GM10248 (cell line): ENCODE measurements at places on chromosomes 2 and 18.

- DNase-seq, result no peak
Observed at GRCh38 chr18:9403795-9404564, 69.4 kb downstream of the TWSG1 start.

DNA sequence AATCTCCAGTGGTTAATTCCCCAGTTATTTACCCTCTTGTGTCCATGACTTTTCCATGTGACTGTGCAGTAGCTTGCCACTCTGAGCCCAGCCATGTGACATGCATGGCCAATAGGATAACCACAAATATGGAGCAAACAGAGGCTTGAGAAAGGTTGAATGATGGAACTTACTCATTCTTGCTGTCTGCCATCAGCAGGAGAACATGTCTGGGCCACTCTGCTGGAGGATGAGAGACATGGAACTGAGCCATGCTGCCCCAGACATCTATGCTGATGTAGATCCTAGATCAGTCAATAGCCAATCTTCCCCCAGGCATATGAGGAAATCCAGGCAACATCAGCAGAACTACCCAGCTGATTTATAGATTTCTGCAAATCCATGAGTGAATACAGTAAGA, 992.3 kb upstream of the FANCL start:
- no peak for DNase-seq

DNA sequence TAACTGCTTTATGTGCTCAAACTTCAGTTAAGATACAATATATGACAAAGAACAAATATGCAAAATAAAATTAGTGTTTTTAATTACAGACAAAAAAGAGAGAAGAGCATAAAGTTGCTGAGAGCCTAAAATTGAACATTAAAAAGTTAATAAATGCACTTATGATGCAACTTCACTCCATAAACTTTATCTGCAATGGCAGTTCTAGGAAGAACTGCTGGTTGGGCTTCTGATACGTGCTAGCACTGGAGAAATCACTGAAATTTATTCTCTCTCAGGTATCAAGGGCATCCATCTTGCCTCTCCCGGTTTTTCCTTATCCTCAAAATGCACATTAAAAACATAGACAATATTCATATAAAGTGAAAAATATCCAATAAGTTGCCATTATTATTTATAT, 35.7 kb downstream of the MYO3B start:
- DNase-seq, result no peak

DNA sequence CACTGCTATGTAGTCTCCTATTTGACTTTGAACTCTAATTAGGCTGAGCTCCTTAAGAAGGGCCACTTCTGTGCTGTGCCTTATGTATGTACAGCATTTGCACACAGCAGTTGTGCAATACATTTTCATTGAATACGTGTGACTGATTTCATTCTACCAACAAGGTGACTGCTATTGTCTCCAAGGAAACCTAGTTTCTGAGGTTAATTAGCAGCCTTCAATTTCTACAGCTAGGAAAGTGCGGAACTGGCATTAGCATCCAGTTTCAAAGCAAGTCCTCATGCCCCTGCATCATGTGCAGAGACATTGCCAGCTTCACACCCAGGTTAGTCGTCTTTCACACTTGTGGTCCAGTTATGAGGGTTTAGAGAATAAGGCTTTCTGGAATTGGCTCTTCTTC, 58.6 kb downstream of the NCK2 start:
- DNase-seq, result no peak

DNA sequence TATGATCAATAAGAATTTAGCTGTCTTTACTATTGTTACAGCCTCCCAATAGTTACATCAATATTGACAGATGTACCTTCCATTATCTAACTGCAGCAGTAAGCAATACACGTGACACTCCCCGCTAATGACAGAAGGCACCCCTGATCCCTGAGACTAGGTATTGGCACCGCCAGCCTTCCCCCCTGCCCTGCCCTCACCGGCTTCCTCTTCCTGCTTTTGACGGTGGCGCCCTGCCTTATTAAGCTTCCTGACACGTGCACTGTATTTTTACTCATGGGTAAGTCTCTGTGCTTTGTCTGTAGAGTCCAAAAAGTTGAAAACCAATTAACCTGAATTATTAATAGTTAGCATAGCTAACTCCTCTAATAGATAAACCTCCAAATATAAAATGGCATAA, 223.5 kb downstream of the EIPR1 start:
- no peak for DNase-seq

DNA sequence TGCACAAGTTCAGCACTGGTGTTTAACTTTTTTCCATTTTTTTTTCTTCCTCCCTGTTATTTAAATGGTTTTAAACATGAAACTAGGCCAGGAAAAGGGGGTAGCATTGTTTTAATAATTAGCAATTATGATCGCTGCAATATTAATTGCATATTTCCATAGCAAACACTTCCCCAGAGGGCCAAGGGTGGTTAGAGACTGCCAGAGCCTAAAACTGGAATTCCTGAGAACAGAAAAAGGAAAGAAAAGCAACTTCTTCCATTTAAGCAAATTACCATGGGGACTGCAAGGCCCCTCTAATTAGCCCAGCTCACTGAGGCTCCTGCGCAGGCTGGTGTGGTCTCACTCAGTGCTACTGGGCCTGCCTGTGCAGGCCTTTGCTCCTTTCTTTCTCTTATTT, 201.5 kb downstream of the SMAD2 start:
- no peak for DNase-seq

DNA sequence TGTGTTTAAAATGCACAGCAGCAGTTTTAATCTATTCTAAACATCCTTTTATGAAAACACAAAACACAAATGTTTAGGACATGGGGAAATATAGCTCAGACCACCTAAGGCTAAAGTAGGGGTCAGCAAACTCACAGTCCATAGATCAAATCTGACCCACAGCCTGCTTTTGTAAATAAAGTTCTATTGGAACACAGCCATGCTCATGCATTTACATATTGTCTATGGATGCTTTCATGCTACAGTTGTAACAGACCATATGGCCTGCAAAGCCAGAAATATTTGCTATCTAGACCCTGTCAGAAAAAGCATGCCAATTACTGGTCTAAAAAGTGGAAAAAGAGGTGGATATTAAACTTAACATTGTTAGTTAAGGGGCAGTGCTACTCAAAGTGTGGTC, 1105.4 kb upstream of the KLHL29 start:
- no peak for DNase-seq
